CD4-positive, alpha-beta T cell treated with Interleukin-1 beta for 1 hour (primary cell): ENCODE measurements at places on chromosomes 6 and 20.

GRCh38 chr6:94721459-94721858 lies 855.9 kb upstream of the MANEA start:
- DNase-seq: no peak

GRCh38 chr6:45556828-45557227 lies 179.1 kb upstream of the SUPT3H start:
- DNase-seq: no peak

- no peak for DNase-seq
These were observed 471.8 kb upstream of the MAN1A1 start for GRCh38 chr6:119821380-119821779.

DNA sequence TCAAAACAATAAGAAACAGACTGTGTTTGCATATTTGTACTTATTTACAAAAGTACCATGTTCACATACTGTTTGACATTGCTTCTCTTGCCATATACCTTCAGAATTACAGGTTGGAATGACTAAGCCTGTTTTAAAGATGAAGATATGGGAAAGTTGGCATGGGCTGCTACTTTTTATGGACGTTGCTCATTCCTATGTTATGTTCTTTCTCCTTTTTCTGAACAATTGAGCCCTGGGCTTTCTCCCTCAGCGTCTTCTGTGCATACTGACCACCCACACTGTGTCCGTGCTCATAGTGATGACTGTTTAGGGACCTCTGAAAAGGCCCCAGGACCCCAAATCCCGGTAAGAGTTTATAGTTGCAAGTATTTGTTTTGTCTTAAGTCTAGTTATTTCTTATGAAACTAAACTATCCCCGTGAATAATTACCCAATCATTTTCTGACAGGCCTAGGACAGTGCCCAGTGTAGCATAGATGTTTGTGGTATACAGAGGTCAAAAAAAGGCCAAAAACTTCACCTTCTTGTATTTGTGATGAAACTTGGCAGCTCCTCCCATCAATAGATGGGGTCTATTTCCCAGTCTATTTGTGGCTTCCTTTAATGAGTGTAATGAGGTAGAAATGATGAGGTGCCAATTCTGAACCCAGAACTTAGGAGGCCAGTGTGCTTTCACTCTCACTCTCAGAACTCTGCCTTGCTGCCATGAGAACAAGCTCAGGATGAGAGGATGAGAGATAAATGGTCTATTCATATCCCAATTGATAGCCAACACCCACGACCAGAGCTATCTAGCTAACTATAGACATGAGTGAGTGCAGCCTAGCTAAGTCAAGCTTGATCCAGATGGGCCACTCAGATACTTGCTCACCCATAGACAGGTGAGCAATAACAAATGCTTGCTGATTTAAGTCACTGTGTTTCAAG lies 40.9 kb downstream of the GSTA4 start:
- DNase-seq: no peak

DNA sequence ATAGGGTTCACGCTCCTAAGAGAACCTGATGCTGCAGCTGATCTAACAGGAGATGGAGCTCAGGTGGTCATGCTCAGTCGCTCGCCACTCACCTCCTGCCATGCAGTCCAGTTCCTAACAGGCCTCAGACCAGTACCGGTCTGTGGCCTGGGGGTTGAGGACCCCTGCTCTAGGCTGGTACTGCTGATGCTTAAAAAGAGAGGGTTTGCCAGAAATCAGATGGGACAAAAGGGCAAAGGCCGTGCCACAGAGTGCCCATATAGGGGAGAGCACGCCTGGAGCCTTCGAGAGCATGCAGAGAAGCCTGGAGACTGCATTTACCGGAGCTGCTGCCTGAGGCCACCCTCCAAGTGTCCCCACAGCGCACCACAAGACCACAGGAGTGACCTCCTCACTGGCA lies 75.5 kb downstream of the PTPN1 start:
- DNase-seq: no peak

GRCh38 chr6:101404775-101405174 lies 11.3 kb downstream of the GRIK2 start:
- DNase-seq: no peak

- DNase-seq: no peak
These were observed 1.1 kb downstream of the PPP1R18 start for GRCh38 chr6:30685157-30686008.

DNA sequence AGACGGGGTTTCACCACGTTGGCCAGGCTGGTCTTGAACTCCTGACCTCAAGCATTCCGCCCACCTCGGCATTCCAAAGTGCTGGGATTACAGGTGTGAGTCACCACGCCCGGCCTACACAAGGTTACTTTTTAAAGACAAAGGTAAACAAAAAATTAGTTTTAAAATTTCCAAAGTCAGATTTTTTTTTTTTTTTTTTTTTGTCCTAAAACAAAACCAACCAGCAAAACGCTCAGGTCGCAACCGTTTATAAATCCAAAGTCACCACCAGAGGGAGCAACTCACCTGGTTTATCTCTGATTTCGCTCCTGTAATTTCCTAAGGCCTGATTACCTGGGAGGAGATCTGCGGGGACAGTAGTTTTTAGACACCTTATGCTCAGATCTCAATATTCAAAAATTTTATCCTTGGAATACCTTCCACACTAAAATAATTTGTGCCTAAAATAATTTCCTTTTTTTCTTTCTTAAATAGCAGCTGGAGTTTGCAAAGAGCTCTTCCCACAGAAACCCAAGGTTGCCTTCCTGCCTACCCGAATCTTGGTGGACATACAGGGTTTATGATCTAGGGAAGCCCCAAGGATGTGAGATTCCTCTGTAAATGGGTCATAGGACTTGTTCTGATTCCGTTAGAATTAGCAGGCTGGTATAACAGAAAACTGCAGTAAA lies 19.8 kb upstream of the TREM1 start:
- peak; percentile 47 for DNase-seq

- DNase-seq: no peak
These were observed 178.2 kb downstream of the PTPRT start for GRCh38 chr20:43011491-43011890.

GRCh38 chr6:152859225-152859624 lies 108.6 kb downstream of the VIP start:
- DNase-seq: no peak

GRCh38 chr6:128432394-128432793 lies 88.0 kb downstream of the PTPRK start:
- DNase-seq: no peak

DNA sequence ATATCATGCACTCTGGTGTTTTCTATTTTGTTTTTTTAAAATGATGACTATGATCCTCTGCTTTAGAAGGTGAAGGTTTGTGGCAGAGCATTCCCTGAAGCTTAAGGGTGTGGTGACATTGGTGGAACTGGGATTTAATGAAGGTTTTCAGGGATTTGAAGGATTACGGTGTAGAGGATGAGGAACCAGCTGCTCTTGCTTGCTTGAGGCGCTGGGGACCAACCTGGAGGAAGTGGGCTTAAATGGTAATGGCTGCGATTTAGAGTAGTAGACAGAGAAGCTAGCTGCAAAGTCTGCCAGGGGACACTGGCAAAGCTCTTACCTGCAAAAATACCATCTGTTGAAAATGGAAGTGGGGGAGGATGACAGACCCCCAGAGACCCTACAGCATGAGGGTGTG lies 241.8 kb downstream of the CLIC5 start:
- DNase-seq: no peak

DNA sequence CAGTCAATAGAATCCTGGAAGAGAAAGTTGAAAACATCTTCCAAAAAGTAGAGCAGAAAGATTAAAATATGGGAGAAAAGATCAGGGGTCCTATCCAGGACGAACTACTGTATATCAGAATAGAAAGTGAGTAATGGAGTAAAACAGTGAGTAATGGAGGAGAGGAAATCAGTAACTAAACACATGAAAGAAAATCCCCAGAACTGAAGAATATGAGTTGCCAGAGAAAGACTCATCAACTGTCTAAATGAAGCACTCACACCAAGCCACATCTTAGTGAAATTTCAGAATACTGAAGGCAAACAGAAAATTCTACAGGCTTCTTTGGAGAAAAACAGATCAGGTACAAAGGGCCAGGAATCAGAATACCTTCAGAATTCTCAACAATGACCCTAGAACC lies 14.9 kb downstream of the IL17A start:
- no peak for DNase-seq

DNA sequence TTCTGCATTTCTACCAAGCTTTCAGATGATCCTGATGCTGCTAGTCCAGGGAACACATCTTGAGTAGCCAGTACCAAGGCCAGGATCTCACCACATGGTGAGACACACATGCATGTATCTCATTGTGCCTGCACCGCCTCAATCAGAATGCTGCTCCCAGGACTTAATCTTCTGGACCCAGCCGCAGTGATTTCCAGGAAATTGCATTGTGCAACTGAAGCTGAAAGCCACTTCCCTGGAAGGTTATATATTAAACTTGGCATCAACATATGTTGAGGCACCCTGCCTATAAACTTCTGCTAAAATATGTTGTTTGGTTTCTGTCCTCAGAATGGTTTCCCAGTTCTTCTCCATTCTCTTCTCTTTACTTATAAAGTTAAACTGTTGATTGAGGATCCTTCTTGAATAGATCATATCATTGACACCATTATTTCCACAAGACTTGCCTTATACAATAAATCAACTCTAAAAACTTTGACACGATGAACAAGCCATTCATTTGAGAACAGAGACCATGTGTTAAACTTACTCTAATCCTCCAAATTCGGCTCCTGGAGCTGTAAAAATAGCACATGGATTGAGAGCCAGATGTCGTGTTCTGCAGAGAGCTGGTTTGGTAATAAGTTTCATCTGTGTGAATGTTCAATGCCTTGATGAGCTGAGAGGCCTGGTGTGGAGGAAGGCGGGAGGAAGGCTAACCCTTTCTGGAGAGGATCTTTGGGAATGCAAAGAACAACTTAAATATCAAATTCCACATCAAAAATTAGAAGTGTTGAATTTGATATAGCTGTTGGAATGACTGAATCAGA lies 65.0 kb upstream of the PCSK2 start:
- no peak for DNase-seq

DNA sequence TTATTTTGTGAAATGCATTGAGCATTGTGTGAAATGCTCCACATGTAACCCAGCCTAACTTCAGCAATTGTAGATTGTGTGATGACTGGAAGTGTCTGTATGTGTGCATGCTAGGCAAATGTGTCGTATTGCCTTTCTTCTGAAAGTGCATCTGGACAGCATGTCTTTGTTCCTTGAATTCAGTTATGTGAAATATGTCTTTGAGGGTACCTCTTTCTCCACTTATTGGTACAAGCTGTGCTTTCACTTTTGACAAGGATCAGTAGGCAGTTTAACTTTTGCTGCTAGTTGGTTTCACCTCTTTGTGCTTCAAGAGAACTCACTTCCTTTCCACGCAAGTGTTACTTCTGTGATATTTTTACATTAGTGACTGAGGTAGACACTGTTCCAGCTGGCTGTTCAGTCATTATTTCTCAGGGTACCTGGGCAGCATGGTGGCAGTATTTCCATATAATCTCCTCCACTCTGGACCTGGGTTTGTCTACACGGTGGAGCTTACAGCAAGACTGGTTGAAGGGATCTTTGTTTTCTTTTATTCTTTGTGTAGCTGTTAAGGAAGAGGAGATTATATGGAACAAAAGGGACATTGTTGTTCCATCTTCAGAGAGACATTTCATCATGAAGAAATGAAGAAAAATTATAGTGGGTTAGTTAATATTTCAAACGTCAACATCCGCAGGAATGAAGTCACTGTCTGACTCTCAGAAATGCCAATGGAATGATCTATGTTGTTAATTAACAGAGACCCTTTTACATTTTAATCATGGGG lies 175.4 kb downstream of the UTRN start:
- no peak for DNase-seq

- no peak for DNase-seq
These were observed 1.1 kb upstream of the PTK7 start for GRCh38 chr6:43074847-43075669.

- no peak for DNase-seq
These were observed 4.9 kb downstream of the GPR31 start for GRCh38 chr6:167152862-167153261.

DNA sequence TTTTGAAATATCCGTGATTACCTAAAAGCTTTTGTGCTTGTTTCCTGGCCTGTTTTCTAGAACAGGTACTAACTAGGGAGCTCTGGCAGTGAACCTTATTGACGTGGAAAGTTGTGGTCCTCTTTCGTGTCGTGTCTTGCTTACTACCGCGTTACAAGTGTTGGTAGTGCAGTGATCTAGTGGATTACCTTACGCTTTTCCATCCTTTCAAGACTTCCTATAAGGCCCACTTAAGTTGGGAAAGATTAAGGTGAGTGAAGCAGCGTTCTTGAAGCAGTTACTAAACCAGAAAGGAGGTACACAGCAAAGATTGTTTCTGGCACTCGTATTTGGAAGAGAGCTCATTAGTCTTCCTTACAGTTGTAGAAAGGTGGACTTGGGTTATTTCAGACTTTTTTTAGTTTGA lies 1.9 kb downstream of the PNRC1 start:
- no peak for DNase-seq

DNA sequence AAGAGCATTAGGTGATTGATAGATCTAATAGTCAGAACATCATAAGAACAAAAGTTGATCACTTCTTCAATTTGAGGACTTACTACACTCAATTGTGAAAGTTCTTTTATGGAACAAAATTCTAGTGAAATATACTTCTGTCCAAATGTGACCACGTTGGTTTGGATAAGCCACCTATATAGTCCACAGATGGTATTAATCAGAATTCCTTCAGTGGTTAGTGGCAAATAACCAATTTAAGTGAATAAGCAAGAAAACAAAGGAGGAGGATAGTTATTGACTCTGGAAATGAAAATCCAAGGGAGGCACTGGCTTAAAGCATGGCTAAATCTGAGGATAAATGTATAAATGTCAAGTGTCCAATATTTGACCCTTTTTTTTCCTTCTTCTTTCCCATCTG lies 268.5 kb upstream of the MARCKS start:
- DNase-seq: no peak

GRCh38 chr6:8181160-8181881 lies 79.0 kb upstream of the EEF1E1 start:
- DNase-seq: no peak

- no peak for DNase-seq
These were observed 13.0 kb upstream of the HLA-DQB1 start for GRCh38 chr6:32679492-32679891.

- DNase-seq: no peak
These were observed 349.0 kb downstream of the PRL start for GRCh38 chr6:21947731-21948386.

DNA sequence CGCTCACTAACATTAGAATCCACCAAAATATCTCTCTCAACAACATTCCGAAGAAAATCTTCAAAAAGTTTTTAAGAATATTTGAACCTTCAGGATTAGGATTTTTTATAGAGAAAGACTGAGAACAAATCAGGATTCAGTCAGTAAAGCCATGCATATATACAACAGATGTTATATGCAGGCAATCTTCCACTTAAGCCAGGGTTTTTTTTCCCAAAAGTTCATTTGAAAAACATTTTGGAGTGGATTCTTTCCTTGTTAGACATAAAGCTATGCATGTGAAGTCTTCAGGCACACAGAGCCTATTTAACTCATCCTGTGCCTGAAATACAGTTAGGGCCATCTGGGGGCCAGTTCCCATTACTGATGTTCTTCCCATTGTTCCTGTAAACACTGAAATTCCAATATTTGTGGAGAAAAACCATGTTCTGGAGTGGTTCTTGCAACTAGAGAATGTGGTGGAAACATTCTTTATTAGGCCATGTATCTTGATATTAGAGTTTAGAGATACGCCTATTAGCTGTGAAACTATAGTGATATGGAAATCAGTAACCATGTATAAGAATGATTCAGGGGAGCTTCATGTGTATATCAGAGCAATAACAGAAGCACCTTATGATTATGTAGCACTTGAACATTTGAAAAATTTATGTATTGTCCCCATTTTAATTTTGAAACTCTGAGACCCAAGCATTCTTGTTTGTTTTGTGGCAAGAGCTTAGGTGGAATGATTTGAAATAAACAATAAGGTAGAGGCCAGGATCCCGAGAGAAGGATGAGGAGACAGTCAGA lies 61.7 kb downstream of the PLEKHG1 start:
- no peak for DNase-seq

- no peak for DNase-seq
These were observed 82.7 kb upstream of the AKIRIN2 start for GRCh38 chr6:87784690-87785089.
